ENCODE measurements at places on chromosomes 6 and 20.

GRCh38 chr6:42929821-42930360, 611 bp downstream of the CNPY3 start:
- peak; percentile 33 for DNase-seq

- DNase-seq, result no peak
Observed at GRCh38 chr20:4937407-4938319, 63.6 kb downstream of the SLC23A2 start.

DNA sequence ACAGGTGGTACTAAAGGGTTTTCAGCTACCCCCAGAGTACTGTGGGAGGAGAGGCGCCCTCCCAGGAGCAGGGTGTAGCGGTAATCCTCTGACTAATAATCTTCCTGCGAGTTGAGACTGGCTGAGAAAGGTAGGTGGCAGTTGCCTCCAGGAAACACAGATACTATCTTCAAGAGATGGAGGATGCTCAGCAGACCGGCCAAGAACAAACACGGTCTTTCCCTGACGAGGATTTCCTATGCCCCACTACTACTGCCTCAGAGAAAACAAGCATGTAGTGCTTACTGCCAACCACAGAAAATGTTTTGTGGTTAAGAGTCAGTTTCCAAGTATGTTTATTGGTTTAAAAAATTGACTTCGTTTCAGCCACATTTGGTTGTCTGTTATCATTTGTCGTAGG, 26.8 kb downstream of the C6orf89 start:
- peak; percentile 53 for DNase-seq

GRCh38 chr6:83370567-83370966, 60.3 kb downstream of the ME1 start:
- no peak for DNase-seq

DNA sequence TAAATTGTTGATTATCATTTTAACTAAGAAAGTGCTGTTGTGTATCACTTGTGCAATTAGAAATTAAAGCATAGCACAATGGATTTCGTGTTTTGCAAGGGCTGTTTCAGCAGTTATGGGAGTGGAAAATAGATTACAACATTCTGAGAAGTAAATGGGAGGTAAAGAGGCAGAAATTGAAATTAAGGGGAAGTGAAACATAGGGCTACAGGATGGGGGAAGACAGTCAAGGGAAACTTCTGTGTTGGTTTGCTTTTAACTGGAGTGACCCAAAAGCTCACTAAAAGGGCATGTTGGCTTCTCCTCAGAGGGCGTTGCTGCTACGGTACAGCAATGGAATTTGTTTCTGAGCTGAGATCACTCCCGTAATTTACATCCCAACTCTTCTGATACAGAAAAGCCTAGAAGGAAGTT, 147.5 kb downstream of the BCAS1 start:
- DNase-seq, result no peak

DNA sequence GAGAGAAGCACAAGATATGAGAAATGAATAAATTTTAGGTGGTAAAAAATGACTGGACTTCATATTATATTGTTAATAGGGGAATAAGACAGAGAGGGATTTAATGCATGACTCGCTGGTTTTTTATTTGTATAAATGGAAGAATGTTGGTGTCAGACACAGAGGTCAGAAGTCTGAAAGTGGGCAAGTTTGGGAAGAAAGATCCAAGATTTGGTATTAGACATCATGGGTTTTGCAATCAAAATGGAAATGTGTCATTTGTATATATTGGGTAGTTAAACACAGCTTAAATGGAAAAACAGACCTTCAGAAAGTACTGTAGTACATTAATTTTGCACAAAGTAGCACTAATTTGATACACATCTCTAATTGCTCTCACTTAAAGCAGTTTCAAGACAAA, 96.2 kb downstream of the EYA4 start:
- no peak for DNase-seq

Data from stimulated activated CD4-positive, alpha-beta T cell treated with anti-CD3 and anti-CD28 coated beads, Interleukin-15, amount 100 ng/mL, for 48 hours (primary cell).